ENCODE measurements at places on chromosomes 1 and 21. TPM values are rescaled to one million over a fixed set of nuclear protein-coding genes. Genes with fewer than 3 reads are reported as not detected.

Gene AK5
- 0.07 TPM for polyA plus RNA-seq

Gene USP24
- 9.3 TPM for polyA plus RNA-seq

Gene CACHD1
- polyA plus RNA-seq: 9.1 TPM

Gene CRNN
- not detected for polyA plus RNA-seq

Gene AIDA
- 58.0 TPM for polyA plus RNA-seq

Gene CCDC27
- polyA plus RNA-seq: not detected

Gene SPRTN
- 6.3 TPM for polyA plus RNA-seq

Gene NECAP2
- polyA plus RNA-seq: 36.4 TPM

Gene KCNT2
- polyA plus RNA-seq: 0.33 TPM

Gene SPRR1A
- not detected for polyA plus RNA-seq

Gene C1orf116
- polyA plus RNA-seq: 0.34 TPM

Gene GPR25
- polyA plus RNA-seq: 0.27 TPM

Gene NUP210L
- not detected for polyA plus RNA-seq

Gene SLC5A9
- polyA plus RNA-seq: 0.06 TPM

Gene MAP3K21
- 0.85 TPM for polyA plus RNA-seq

Gene CD1B
- not detected for polyA plus RNA-seq

Gene A3GALT2
- 0.25 TPM for polyA plus RNA-seq

Gene TRIM67
- 0.02 TPM for polyA plus RNA-seq

Gene ZNF695
- polyA plus RNA-seq: 0.18 TPM

Gene SLC44A3
- 2.5 TPM for polyA plus RNA-seq

Gene EPHX1
- polyA plus RNA-seq: 107 TPM

Gene SYNC
- polyA plus RNA-seq: 9.0 TPM

Gene TMEM82
- not detected for polyA plus RNA-seq

Gene KANK4
- polyA plus RNA-seq: 1.9 TPM

Gene SLFNL1
- 0.22 TPM for polyA plus RNA-seq

Gene REN
- polyA plus RNA-seq: 0.12 TPM

Gene TMEM200B
- 1.7 TPM for polyA plus RNA-seq

Gene ITLN1
- 15.7 TPM for polyA plus RNA-seq

Gene S100B
- 6.3 TPM for polyA plus RNA-seq

Gene PLA2G2C
- polyA plus RNA-seq: not detected

Gene KCNE2
- 0.56 TPM for polyA plus RNA-seq

Gene GCSAML
- polyA plus RNA-seq: 0.19 TPM

Gene DCST1
- polyA plus RNA-seq: not detected

Gene FAM72D
- 0.07 TPM for polyA plus RNA-seq

Gene ASPM
- polyA plus RNA-seq: 0.07 TPM

Gene BSND
- 0.02 TPM for polyA plus RNA-seq

Gene ACBD3
- 12.2 TPM for polyA plus RNA-seq

Gene RIPPLY3
- polyA plus RNA-seq: not detected

Gene PSRC1
- polyA plus RNA-seq: 1.1 TPM

Gene NOTCH2
- polyA plus RNA-seq: 6.4 TPM

Gene E2F2
- 0.22 TPM for polyA plus RNA-seq

Gene TACSTD2
- polyA plus RNA-seq: 3.2 TPM

Gene SEMA6C
- 6.7 TPM for polyA plus RNA-seq

All from adipose tissue (tissue), 3 donors.